Hematopoietic multipotent progenitor cell treated with erythropoietin and hydrocortisone succinate and interleukin-3 and kit ligand, for 8 days (in vitro differentiated cells): ENCODE measurements at places on chromosomes 11 and 22.
A peak's percentile ranks its signal among the peaks of the same experiment; 100 is the strongest.

GRCh38 chr11:119218141-119218878, 12.2 kb downstream of the CBL start:
- DNase-seq = no peak

DNA sequence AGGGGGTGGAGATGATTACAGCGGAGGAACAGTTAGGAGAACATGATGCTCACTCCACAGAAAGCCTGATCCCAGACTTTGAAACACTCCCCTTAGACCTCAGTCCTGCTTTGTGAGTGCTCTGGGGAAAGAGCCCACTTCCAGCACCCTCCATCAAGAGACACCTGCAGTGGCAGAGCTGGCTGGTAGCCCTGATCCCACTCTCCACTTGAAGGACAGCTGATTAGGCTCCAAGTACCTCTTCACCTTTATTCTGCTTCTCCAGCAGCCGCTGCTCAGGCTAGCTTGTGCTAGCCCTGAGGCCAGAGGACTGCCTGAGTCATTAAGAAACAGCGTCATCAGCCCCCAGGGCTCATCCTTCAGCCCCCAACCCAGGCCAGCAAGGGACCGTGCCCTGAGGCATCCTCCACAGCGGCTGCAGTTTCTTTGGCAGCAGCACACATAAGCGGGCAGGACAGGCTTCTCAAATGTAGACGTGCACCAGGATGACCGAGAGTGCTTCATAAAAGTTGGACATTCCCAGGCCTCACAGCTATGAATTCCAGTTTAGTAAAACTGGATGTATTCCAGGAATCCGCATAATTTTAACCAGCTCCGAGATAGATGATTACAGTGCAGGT, 146.0 kb upstream of the TBCEL start:
- no peak for DNase-seq

GRCh38 chr11:59865031-59865430, 1.3 kb downstream of the TCN1 start:
- DNase-seq = no peak

- DNase-seq = no peak
Measured at GRCh38 chr11:76621868-76622267, 48.7 kb downstream of the LRRC32 start.

DNA sequence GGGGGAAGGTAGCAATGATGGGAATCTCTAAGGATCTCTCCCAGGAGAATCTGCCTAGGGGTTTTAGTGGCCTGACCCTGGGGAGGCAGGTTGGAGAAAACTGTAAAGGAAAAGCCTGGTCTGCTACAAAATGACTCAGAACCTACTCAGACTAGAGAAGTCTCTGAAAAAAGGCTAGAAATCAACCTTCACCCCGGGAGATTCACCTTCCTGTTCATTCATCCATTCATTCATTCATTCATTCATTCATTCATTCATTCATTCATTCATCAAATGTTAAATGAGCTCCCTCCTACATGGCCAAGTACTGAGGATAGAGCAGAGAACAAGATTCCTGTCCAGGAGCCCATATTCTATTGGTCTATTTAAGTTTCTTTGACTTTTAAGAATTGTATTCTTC, 8.9 kb upstream of the ANKK1 start:
- no peak for DNase-seq

DNA sequence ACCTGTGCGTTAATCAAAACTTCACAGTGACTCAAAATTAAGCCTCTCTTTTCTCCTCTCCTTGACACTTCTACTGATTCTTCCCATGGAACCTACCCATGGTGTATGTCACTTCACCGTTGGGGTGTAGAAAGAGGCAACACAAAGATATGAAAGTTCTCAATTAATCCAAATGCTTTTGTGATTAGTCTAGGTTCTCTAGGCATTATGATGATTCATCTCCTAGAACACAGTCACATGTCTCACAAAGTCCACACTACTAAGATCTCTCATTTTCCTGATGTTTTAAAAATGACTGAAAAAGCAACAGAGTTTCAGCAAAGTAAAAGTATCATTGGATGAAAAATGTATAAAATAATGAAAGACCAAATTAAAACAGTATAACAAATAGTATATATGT, 13.7 kb upstream of the SCGB2A2 start:
- no peak for DNase-seq

DNA sequence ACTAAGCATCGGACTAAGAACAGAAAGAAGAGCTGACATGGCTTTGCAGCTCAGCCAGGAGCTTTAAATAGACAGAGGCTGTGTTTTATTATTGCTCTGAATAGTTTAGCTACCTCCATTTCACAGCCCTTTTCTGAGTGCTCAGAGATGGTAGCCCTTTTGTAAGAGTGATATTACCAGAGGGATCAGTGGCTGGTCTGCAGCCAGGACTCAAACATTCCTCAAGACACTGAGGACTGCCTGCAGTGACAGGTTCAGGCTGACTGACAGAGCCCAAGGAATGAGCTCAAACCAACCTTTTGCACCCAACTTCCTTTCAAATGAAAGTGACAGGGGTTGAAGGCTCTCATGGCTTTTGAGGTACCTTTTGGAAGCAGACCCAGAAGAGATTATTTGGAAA, 189.0 kb downstream of the DDX10 start:
- no peak for DNase-seq

DNA sequence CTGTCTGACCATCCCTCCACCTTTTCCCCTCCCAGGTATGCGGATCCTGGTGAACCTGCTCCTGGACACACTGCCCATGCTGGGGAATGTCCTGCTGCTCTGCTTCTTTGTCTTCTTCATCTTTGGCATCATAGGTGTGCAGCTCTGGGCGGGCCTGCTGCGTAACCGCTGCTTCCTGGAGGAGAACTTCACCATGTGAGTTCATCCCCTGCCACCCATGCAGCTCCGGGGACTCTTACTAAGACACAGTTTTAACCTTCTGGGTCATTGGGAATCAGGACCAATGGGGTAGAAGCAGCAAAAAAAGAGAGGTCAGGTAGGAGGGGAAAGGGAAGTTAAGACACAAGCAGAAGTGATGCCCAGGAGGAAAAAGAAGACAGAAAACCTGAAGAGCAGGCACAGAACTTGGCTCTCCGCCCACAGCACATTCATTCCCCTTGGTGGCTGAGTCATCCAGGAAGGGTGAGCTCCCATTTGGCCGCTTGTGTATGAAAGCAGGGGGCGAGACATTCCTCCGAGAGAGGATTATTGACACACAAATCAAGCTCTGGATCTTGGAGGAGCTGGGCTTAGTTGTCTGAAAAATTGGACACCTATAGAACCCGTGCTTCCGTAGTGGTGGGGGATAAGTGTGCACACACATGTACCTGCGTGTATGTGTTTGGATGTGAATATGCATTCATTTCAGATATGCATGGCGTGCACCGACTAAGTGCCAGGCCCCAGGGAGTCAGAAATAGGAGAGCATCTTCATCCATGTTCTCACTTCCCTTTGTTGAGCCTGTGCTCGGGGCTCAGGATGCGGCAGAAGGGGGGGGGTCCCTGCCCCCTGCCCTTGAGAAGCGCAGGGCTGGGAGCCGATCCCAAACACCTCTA, 64.2 kb downstream of the CACNA1I start:
- peak; percentile 92 for DNase-seq

GRCh38 chr22:28424427-28425080, 255.1 kb downstream of the TTC28 start:
- DNase-seq = no peak

GRCh38 chr11:32820497-32820896, 9.2 kb upstream of the PRRG4 start:
- DNase-seq = peak; percentile 51

DNA sequence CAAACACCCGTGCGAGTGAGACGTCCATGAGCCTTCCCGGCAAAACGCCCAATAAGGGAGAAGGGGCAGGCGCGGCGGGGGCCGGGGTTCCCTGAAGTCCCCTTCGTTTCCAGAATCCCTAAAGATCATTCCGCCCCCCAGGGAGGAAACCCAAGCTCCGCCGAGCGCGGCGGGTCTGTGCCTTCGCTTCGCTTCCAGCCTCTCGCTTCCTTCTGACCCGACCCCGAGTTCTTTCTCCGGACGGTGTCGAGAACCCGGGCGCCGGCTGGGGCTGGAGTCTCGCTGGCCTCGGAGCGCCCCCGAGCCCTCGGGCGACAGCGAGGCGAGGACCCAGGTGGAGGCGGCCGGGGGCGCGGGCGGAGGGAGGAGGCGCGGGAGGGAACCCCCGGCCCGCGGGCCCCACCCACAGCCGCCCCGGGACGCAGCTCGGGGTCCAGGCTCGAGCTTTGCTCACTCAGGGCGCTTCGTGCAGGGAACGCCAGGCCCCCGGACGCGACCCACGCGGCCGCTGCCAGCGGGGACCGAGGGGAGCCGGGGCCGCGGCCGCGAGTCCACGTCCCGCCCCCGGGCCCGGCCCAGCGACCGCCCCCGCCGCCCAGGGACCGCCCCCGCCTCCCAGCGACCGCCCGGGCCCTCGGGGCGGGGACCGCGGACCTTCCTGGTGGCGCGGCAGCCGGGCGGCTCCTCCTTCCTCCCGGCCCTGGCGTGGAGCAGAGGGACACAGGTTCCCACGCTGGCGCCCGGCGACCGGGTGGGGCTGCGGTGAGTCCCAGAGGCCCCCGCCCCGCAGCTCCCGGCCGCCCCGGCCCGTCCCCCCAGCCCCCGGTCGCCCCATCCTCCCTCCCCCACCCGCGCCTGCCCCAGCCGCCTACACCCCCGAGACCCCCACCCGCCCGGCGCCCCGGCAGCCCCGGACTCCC, at the start of gene PGGHG:
Gene PGGHG (plus strand): TSS at position 649 of the 920 bp plus-strand sequence. CDS start 691 bp downstream, outside the sequence.
- peak; percentile 29 for DNase-seq

DNA sequence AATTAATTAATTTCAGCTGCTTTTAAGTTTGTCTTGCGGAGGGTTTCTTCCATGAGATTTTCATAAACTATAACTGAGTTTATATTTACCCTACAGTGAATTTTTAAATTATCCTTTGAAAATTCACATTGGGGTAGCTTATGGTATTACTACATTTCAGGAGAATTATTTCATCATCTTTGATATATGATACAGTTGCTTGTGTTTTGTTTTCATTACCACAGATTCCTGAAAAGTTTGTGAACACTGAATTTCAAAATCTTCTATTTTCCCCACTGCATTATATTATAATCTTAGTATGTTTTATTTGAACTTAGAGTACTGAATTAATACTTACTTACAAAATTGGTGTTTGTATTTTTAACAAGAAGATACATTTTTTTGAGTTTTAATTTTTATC, 24.4 kb downstream of the METTL15 start:
- DNase-seq = no peak

- no peak for DNase-seq
Measured at GRCh38 chr11:32671051-32671450, 87.4 kb downstream of the EIF3M start.

DNA sequence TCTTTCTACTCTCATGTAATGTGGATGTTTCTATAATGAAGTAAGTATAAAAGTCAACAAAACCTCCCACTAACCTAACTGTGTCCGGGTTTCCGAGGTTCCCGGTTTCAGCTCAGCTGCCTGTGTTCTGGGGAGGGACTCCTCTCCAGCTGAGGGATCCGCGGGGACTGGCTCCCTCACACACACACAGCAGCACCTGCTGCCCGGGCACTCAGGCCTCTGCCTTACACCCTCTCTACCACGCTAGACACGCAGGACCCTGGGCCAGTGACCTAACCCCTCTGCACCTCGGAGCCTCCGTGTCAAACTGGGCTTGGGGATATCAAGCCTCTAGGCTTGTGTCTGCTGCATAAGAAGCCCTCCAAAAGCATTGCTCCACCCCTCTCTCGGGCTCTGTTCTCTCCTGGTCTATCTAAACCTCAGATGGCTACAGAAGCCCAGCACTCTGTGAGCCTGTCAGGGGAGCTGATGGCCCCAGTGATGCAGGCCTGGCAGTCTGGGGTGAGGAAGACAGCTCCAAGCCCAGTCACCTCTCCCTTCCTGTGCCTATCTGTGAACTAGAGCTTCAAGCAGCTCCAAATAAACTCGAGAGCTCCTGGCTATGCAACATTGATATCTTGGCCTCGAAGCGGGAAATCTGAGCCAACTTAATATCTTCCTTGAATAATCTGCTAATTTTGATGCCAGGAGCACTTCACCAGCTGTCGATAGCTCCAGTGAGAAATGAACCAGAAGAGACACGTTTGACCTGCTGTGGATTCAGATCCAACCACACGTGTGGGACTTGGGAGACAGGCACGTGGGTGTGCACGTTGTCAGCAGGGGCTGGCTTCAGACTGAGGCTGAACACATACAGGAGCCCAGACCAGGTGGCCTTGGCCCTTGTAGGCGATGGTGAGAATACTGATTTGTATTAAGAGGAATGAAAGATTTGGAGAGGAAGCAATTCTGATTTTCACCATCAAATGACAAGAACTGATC, 232.7 kb upstream of the B3GAT1 start:
- DNase-seq = no peak

DNA sequence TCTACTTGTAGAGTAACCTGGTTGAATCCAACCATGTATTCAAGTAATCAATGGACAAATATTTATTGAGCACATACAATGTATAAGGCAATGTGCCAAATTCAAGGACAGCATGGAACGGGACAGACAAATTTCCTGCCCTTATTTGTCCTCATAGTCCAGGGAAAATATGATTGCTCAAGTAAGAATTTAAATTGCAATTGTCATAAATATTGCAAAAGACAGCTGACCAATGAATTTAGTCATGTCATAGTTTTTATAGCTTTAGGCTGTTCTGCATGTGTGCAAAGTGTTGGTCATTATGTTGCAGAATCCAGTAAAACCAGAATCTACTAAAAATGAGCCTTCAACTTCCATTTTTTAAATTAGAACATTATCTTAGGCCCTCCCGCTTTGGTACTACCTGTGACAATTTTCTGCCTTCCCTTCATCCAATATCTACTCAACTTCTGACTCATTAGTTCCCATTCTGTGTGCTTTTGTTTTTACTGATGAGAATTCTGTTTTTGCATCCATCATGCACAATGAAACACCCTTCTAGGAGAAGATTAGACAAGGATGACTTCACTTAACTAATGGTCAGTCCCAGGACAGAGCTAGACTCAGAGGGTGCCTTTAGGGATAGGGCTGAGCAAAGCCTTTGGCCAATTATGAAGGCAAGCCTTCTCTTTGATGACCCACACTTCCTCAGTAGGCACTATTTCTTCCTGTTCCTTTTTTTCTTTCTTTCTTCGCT, 45.8 kb upstream of the FIBIN start:
- DNase-seq = no peak

- DNase-seq = peak; percentile 17
Measured at GRCh38 chr11:1568441-1568911, 3.6 kb downstream of the DUSP8 start.

GRCh38 chr22:38951734-38952133, 5.7 kb upstream of the APOBEC3A start:
- peak; percentile 13 for DNase-seq

GRCh38 chr22:23693979-23694680, 3.3 kb downstream of the RGL4 start:
- no peak for DNase-seq

- no peak for DNase-seq
Measured at GRCh38 chr11:113894421-113894996, 10.1 kb upstream of the HTR3B start.

GRCh38 chr22:33908171-33909074, 11.9 kb downstream of the LARGE1 start:
- no peak for DNase-seq
